Esophagus squamous epithelium (tissue), 5 donors: ENCODE measurements at places on chromosomes 11 and 22.

DNA sequence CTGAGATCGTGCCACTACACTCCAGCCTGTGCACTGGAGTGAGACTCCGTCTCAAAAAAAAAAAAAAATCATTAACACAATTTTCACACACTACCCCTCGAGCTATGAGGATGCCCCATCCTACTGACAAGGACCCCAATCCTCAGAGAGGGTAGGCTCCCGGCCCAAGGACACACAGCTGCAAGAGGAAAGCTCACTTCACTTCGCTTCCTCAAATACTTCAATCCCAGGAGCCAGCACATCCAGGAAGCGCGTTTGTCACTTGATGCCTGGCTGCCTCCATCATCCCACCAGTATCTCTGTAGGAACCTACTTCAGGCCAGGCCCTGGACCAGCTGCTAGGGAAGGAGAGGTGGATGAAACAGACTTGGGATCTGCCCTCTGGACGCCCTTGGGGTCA, 144.0 kb downstream of the CRYBB2 start:
- no peak for DNase-seq

DNA sequence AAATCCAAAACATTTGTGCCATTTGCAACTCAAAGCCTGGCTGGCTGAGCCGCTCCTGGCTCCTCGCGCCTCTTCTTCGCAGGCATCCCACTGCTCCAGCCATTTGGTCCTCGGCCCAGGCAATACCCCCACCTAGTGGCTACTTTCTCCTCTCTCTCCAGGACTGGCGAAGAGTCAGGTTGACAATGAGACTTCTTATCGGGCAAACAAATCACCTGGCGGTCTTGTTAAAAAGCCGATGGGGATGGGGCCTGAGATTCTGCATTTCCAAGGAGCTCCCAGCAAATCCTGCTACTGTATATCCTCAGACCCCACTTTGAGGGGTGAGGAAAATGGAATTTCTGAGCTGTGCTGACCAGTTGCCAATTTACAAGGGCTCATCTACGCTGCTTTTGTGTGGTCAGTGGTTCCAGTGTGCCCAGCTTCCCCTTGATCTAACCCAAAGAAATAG, 89.0 kb downstream of the ISX start:
- no peak for DNase-seq

- DNase-seq = no peak
These were observed 69.9 kb downstream of the FZD4 start for GRCh38 chr11:86885311-86885710.

GRCh38 chr11:27841023-27841422, 140.8 kb upstream of the BDNF start:
- DNase-seq = no peak

GRCh38 chr11:29809121-29809520, 207.7 kb downstream of the KCNA4 start:
- DNase-seq = no peak

GRCh38 chr11:76164081-76164480, 42.2 kb downstream of the WNT11 start:
- no peak for DNase-seq

DNA sequence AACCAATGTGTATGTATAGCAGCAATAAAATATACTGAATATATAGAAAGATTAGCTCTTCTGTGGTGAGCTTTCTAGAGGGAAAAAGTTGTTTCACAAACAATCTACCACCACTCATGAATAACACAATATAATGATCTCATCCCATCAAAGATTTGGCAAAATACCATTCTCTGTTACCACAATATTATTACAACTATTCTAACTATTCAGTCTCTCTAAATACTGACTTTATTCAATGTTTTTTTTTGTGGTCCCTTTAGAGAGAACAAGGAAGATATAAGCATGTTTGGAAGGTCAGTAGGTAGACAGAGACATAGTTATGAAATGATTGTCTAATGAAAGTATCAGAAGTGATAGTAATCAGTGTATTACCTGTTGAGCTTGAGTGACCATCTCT, 7.8 kb downstream of the CCDC90B start:
- no peak for DNase-seq

- no peak for DNase-seq
These were observed 61.2 kb downstream of the CLPB start for GRCh38 chr11:72373163-72373562.

DNA sequence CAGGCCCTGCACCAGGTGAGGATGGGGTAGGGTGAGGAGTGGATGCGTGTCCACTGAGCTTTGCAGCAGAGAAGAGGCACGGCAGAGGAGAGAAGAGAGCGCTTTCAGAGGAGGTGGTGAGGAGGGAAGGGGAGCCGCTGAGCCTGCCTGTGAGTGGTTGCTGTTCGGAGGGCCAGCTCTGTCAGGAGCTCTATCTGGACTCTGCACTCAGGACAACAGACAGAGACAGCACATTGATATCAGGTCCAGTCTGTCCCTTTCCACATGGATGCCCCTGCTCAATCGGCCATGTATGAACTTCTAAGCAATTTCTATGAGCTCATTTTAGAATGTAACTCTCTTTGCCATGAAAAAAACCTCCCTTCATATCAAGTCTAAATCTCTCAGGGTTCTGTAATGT, 158.6 kb downstream of the KIRREL3 start:
- no peak for DNase-seq

DNA sequence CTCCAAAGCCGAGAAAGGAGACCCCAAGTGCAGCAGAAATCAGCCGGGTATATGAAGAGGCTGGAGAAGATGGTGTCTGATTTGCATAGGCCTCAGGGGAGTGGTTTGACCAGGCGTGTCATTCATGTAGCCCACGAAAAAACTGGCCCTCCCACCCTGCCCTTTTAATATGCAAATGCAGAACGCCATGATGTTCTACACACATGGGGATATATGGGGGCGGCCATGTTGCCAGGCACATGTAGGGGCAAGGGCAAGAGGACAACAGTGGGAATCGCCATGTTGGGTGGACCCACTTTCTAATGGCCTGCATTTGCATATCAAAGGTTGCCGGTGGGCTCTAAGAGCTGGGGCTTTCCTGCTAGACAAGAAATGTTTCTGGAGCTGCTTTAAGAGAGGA, 86.4 kb downstream of the ISX start:
- DNase-seq = no peak

DNA sequence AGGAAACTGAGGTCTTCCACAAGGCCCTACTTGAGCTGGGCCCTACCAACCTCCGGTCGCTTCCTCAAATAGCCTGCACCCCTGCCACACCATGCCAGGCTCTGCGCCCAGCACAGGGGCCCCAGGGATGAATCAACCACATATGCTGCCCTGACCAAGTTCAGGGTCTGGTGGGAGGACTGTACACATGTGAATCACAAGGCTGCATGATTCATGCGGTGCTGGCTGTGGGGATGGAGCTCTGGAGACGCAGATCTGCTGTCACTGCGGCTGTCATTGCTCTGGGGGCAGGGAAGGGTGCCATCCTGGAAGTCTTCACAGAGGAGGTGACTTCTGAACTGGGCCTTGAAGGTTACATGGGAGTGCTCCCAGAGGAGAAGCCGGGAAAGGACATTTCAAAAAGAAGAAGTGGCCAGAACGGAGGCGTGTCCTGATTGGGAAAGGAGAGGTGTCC, 21.5 kb downstream of the CYTH4 start:
- DNase-seq = no peak

DNA sequence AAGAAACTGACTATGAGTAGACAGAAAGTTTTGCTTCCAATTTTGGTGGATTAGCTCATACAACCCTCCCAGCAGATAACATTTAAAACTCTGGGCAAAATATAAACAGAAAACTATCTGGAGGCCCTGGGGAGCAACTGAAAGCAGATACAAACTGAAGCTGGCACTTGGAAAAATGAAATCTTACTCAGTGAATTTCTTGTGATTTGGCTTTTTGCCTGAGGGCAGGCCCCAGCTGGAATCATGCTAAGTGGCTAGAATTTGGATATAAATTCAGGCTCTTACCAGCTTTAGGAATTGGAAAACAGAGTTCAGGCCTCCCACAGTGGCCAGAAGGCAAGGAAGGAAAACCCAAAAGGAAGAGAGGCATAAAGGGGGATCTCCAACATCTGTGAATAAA, 85.8 kb downstream of the EFCAB6 start:
- no peak for DNase-seq

DNA sequence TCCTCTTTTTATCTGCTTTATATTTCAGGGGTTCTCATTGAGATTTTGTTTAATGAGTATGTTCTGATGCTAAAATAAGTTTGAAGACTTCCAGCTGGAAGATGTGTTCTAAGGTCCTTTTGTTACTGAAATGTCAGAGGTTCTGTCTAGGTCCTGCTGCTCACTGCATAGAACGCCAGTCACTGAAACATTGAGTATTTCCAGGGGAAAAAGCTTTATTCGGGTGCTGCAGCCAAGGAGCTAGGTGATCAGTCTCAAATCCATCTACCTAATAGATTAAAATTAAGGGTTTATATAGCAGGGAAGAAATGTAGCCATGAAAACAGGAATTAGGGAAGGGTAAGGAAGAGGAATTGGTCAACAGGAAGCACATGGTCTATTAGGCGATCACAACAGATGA, 19.7 kb downstream of the SVIP start:
- no peak for DNase-seq

DNA sequence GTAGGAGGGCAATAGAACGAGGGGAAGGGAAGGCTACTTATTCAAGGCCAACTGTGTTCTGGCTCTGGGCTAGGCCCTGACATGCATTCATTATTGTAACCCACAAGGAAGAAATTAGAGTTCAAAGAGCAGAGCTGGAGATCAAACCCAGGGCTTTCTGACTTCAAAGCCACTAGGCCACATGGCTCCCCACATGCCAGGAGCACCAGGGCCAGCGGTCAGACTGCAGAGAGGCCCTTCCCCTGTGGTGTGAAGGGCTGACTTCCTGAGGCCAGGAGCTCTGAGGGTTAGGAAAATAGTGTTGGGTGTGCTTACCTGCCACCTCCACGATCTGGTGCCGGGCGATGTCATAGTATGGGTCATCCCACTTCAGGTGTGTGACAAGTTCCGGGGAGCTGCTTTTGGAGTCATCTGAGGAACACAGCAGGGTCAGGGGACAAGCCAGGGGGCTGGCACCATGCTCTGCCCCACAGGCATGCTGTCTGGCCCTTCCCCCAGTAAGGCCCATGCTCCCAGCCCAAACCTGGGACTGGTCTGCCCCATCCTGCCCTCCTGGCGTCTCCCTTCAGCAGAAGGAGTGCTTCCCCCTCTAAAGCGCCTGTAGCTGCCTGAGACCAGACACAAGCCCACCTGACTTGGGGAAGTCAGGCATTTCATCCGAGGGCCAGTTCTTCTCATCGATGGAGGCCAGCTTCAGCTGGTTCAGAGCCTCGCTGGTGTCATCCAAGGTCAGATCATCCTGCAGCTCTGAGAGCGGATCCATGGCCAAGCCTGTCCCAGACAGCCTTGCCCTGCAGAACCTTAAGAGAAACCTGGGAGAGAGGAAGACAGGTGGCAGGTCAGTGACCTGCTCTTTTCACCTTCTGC, 4.8 kb downstream of the ARHGAP1 start:
- DNase-seq = no peak

DNA sequence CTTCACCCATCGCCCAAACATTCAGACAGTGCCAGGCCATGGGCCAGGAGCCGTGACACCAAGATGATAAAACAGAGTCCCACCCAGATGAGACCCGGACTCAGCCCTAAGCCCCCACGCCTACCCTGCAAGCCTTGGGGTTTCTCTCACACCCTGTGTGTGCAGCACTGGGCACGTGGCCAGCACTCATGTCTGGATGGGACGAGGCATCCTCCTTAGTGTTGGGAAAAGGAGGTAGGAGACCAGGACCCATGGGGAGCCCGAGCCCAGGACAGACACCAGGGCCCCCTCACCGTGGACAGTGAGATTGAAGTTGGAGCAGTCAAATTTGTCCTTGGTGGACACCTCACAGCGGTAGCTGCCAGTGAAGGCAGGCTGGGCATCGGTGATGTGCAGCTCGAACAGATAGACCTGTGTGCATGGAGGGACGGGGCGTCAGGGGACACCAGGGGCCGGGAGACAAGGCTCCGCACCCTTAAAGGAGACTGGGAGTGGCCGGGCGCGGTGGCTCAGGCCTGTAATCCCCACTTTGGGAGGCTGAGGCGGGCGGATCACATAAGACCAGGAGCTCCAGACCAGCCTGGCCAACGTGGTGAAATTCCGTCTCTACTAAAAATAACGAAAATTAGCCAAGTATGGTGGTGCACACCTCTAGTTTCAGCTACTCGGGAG, 4.2 kb downstream of the MYBPC3 start:
- DNase-seq = no peak

DNA sequence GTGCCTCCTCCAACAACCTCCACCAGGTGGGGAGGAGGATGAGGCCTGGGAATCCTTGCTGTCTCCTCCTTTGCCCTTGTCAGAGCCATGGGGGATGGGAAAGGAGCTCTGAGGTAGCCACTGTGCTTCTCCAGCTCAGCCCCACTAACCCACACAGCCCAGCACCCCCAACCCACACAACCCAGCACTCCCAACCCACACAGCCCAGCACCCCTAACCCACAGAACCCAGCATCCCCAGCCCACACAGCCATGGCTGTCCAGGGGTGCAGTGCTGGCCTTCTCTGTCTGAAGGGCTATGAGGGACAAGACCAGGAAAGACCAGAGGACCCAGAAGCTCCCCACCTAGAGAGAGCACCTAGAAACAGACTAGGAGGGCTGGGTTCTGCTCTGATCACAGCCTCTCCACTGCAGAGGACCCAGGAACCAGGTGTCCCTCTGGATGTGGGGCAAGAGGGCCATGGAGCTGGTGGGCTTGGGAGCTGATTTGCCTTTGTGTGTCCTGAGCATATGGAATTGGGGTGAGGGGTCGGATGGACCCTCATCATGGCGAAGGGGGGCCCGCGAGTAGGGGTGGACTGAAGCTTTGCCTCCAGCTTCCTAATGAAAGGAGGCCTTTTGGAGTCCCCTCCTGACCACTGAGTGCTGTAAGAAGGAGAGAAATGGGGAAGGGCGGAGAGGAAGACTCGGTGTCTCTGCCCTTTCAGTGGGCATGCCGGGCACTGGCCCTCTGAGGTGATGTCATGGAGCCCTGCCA, 117.6 kb upstream of the THY1 start:
- DNase-seq = no peak

- no peak for DNase-seq
These were observed 81.7 kb downstream of the MPPED2 start for GRCh38 chr11:30504468-30504867.

DNA sequence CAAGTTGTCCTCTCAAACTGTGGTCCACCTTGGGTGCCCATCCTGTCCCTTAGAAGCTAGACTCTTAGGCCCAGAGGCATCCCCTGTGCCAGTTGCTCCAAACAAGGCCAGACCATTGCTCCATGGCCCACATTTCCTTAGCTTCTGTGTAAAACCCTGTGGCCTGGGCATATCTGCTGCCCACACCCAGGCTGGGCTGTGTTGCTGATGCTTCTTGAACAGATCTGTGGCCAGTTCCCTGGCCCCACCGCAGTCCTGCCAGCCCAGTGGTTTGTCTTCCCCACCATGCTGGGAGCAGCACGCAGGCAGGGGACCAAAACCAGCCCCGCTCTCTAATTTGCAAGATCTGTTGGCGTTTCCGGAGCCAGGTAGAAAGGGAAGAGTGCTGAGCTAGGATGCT, 72.2 kb downstream of the CSNK2A3 start:
- no peak for DNase-seq
